Activated CD8-positive, alpha-beta memory T cell treated with anti-CD3 and anti-CD28 coated beads for 24 hours (primary cell): ENCODE measurements at places on chromosomes 3 and 15.
A peak's percentile ranks its signal among the peaks of the same experiment; 100 is the strongest.

DNA sequence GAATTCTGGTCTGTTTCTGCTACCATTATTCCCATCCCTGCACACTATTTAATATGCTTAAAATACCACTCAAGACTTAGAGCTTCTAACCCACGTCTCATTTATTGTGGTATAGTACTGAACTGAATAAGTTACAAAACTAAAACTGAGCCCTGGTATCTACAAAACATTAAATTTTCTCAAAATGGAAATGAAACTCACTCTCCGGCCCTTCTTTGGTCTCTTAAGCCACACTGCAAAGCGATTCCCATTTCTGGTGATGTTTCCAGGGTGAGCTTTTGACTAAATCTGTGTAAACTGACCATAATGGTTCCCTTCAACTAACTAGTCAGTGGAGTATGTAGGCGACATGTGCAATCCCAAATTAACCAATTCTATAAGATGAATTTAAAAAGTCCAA, 18.6 kb downstream of the KPNA4 start:
- DNase-seq, result no peak

DNA sequence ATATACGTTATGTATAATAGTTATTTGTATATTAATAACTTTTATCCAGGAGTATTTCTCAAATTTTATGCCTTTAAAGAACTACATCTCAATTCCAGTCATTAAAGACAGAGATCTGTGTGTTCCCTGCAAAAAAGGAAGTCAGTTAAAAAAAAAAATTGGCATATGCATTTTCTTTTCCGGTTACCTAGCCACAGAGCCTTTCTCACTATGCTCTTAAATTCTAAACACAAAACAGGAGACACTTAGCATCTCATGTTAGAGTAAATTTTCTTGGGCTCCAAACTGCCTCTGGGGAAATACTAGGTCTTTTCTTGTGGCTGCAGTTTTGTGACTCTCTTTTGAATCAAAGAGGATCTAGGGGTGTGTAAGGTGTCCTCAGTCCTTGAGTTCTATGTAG, 105.9 kb downstream of the KCNH8 start:
- no peak for DNase-seq

DNA sequence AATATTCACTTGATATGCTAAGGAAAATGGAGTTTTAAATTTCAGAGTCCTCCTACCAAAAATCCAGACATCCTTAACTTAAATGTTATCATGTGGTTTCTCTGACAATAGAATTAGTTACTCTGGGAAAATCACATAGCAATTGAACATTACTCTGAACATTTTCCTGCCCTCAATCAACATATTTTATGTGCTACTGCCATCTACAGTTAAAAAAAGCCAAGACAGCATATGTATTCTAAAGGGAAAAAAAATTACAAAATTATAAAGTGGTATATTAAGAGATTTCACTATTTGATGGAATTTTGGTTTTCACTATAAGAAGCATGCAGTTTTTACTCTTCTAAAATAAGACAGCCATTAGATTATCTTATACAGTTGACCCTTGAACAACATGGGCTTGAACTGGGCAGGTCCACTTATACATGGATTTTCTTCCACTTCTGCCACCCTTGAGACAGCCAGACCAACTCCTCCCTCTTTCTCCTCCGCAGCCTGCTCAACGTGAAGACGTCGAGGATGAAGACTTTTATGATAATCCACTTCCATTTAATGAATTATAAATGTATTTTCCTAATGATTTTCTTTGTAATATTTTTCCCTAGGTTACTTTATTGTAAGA, 122.3 kb downstream of the ATP1B3 start:
- no peak for DNase-seq

GRCh38 chr3:11053926-11054503, 61.5 kb downstream of the SLC6A1 start:
- no peak for DNase-seq

DNA sequence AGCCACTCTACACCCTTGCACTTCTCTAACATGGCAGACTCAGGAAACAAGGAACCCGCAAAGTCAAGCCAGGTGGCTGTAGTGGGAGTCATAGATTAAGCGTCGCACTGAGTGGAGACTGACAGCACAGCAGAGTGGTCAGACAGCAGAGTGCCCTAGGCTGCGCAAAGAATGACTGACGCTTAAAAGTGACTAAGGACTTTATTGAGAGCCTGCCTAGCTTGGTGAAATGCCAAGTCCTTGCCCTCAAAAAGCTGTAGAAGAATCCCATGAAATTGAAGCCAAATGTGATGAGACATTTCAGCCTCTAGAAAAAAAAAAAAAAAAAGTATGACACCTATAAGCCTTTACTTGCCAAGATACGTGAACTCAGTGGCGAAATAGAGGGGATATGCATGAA, 30.2 kb downstream of the NCEH1 start:
- no peak for DNase-seq

DNA sequence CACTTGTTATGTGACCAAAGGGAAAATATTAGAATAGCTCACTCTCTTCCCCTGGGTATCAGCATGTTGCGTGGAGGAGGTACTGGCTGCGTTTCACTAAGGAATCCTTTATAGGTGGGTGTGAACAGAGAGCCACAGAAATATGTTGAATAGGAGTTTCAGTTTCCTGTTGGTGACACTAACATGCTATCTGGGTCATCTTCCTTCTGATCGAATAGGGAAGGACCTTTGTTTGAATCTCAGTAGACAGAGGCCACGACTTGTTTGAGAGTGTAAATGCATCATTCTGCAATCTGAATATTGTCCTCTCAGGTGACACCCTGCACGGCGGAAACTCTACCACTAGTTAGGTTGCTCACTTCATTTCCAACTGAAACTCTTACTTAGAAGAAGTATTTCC, 157.9 kb upstream of the SLC2A2 start:
- DNase-seq, result no peak

GRCh38 chr3:10551821-10552630, 46.6 kb upstream of the ATP2B2 start:
- DNase-seq, result peak; percentile 90

DNA sequence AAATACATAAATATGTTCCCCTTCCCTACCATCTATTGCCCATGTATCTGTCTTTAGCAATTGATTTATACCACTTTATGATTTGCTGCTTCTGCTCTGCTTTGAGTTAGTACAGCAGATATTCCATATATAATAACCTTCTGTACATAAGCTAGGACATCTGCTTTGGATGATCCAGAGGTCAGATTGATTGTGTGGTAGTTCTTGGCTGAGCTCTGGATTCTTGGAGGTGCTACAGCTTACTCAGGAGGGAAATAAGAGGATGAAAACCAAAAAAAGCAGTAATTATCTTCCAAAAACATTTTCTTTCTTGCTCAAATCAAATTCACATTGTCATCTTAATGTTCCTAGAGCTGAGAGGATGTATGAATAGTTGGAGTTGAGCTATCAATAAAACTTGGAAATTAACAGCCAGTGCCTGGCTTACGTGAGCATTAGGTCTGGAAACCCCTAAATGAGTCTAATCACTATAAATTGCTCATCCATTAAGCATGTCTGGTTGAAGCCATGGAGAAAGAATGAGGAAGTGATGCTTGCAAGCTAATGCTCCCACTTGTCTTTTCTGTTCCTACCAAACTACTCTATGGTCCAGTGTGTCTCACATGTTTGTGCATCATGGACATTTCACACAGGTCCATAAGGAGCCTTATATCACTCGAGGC, 36.3 kb upstream of the TMEM42 start:
- DNase-seq, result no peak
